Activated naive CD4-positive, alpha-beta T cell (primary cell): ENCODE measurements at places on chromosomes 12 and 14.
A peak's percentile ranks its signal among the peaks of the same experiment; 100 is the strongest.

- no peak for DNase-seq
Observed at GRCh38 chr14:99350751-99351150, 78.8 kb upstream of the BCL11B start.

DNA sequence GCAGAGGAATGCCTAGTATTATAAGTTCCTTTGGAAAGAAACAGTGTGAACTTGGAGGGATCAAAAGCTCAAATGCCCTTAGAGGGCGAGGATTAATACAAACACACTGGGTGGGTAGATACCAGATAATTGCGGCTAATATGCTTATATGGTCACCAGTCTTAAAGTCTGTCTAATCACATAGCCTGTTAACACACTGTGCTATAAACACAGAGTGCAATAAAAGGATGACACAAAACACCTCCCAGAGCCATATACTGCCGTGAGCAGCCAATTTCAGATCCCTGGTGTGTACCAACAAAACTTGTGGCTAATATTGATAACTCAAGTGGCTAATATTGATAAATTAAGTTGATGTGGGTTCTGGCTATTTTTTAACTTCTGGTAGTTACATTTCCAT lies 1.7 kb upstream of the IL26 start:
- no peak for DNase-seq

- DNase-seq = no peak
Observed at GRCh38 chr12:89247541-89247942, 104.8 kb downstream of the DUSP6 start.

DNA sequence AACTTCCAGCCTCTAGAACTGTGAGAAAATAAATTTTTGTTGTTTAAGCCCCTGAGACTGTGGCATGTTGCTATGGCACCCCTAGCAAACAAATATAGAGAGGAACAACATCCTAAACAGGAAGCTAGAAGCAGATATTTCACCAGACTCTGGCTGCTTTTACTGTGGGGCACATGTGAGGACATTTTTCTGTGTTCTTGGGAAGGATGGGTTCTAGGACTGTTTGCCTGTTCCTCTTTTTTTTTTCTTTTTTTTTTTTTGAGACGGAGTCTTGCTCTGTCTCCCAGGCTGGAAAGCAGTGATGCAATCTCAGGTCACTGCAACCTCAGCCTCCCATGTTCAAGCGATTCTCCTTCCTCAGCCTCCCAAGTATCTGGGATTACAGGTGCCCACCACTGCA lies 4.2 kb upstream of the HRK start:
- DNase-seq = no peak

DNA sequence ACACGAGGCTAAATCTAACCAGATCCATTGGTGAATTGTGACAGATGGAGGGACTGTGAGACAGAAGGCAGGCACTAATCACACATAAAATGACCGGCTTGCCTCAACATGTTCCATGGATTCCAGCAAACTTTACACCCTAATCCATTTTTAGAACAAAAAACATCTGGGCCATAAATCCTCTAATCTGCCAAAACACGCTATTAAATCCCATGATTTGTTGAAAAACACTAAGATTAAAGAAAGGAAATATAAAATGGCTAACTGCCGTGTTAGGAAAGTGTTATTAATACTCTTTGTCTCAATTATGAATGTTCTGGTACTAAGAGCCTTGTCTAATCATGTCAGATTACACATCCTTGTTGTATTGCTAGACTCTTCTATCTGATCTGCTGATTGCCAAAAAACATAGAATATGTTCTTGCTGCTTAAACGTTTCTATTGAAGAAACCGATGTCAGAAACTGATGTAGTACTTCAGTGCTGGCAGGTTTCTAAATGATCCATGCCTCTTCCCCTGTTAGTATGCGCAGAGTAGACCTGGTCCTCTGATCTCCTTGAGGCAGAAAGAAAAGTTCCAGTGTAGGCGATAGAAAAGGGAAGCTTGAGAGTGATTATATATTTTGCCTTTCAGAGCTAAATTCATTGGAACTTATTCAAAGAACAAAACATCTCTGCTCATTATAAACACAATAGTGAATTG lies 384.9 kb downstream of the SOX5 start:
- no peak for DNase-seq

DNA sequence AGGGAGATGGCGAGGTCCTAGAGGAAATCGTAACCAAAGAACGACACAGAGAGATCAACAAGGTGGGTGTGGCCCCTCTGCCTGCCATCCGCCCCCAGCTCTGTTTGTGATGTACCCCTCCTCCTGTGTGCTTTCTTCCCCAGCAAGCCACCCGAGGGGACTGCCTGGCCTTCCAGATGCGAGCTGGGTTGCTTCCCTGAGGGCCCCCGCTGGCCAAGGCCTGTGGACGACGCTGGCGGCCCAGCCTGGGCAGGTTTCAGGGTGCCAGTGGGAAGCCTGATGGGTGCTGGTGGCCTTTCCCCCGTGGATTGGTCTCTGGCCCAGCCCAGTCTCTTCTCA lies 2.0 kb downstream of the ARL6IP4 start:
- DNase-seq = no peak

GRCh38 chr12:49264466-49264872 lies 413 bp upstream of the TUBA1C start:
- DNase-seq = peak; percentile 36

- DNase-seq = no peak
Observed at GRCh38 chr12:100955139-100955538, 160.6 kb downstream of the ANO4 start.

DNA sequence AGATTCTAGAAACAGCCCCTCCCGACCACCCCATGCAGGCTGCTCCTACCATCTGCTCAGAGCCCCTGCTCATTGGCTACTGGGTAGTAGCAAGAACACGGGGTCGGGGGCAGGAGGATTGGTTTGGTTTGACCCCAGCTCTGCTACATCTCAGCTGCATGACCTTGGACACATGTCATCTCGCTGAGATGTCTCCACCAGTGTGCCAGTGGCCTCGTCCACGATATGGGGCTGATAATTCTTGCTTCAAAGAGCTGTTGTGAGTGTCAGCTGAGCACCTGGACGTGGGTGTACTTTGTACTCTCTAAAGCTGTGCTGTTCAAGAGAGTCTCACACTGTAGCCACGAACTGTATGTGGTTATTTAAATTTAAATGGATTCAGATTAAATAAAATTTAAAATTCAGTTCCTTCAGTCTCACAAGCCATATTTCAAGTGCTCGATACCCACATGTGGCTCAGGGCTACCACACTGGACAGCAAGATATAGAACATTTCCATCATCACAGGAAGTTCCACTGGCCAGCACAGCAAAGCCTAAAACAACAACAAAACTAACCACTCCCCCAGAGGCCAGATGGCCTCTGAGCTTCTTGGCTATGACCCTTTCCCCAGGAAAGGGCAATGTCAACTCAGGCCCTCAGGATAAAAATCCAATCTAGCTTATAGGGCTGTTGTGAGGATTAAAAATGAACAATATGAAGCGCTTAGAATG lies 18.6 kb downstream of the LTBP2 start:
- no peak for DNase-seq

DNA sequence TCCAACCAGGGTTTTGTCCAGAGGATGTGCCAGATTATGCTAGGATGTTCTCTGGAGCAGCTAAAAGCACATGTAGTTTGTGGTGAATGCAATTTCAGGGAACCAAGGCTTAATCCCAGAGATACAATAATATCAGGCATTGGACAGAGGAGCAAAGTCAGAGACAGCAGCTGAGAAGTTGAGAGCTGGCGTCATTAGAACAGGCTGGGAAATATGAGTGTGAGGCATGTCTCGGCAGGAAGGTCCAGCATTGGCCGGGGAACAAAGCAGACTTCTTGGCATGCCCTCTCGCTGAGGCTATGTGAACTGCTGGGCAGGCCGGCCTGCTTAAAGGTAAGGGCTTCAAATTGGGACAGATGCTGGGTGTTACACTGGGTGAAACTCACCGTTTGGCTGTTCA lies 125.4 kb downstream of the CAND1 start:
- no peak for DNase-seq

DNA sequence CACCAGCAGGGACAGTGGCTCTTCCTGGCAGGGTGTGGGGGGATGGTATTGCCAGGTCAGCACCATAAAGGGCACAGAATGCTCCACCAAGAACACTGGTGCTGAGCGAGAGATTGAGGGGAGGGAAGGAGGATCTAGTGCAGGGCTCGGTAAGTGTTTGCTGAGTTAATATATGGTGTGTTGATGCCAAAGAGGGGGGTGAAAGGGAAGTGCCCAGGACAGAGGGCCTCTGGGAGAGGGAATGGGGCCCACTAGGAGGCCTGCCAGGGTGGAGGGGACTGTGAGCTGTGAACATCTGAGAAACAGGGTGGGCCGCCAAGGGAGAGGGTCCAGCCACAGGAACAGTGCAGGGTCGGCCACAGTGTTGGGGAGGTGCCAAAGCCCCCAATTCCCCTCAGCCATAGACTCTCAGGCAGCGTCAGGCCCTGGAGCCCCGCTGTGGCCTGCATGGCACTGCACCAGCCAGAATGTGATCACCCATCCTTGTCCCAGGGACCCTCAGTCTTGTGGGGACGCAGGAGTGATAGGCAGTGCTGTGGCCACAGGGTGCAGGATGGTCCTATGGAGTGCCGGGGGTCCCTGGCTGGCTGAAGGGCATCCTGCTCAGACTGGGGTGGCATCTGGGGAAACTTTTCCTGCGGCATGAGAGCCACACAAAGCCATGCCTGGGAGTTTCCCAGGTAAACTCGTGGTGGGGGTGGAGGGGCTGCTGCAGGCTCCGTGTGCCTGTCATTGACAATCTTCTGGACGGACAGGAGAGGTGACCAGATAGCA lies 11.9 kb downstream of the RIN3 start:
- no peak for DNase-seq

DNA sequence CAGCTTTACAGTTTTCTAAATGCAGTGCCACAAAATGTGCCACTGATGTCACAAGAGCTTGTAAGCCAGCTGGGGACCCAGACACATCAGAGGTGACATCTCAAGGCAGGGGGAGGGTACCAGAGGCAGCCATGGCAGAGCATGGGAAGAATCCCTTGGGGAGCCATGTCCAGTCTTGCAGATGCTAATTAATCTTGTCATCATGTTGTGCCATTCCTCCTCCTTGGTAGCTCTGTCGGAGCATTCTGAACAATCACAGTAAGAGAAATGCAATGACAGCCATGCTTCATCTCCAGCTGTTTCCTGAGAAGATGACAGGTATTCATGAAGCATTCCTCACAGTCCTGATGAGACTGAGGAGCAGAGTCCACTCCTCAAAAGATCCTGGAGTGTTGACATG lies 287.9 kb downstream of the RPAP3 start:
- no peak for DNase-seq

- no peak for DNase-seq
Observed at GRCh38 chr14:71371711-71372396, 464.6 kb downstream of the PCNX1 start.

- DNase-seq = no peak
Observed at GRCh38 chr14:82641050-82641540, 1107.4 kb upstream of the SEL1L start.

DNA sequence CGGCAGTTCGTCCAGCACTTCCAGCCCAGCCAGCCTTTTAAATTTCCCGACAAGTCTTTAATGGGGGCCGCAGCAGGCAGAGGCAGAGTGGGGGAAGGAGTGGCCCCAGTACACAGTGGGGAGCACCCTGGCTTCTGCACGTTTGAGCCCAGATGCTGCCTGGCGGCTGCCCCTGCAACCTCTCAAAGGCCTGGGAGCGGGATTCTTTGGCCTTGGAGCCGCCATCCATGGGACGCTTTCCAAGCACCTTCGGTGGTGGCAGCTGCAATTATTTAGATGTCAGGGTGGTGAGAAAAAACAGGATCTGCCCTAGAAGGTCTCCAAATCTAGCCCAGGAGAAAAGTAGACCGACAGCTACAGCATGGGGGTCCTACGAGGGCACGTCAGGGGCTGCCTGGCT lies 46.0 kb downstream of the FAM222A start:
- no peak for DNase-seq

- no peak for DNase-seq
Observed at GRCh38 chr14:43855556-43855955, 651.5 kb downstream of the FSCB start.

GRCh38 chr12:97560350-97560749 lies 97.7 kb downstream of the RMST start:
- DNase-seq = no peak

DNA sequence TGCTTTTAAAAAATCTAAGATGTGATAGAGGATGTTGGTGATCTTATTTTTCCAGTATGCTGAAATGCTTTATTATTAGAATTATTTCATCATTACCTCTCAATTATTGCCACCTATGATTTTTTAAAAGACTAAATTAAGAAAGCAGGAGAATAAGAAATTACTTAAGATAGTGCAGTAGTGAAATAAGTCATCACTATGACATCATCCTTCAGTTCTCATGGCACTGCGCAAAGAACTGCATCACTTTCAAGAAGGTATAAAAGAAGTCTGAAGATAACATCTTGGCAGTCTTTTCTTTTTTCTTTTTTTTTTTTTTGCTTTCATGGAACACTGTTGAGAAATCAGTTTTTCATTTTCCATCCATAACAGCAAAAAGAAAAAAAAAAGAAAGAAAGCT lies 24.4 kb downstream of the NT5DC3 start:
- no peak for DNase-seq

GRCh38 chr14:55433880-55434804 lies 6.3 kb downstream of the TBPL2 start:
- DNase-seq = no peak

GRCh38 chr14:73263606-73264005 lies 26.3 kb downstream of the PAPLN start:
- no peak for DNase-seq

DNA sequence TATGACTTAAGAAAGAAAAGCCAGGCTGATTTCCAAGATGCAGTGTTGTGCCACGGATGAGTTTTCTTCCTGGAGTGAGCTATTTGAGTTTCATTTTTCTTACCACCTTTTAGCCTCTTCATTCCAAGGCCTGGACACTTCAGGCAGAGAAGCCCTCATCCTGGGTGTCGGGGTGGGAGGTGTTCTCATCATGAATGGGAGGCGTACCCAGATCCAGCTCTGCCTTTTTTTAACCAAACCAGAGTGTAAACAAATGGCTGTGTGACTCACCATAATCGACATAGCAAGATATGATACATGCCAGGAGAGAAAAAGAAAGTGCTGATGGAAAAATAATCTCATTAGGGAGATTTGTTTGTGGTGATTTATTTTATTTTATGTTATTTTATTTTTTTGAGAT lies 79.9 kb downstream of the ARF6 start:
- DNase-seq = peak; percentile 10

- DNase-seq = no peak
Observed at GRCh38 chr14:54881761-54882401, 20.7 kb downstream of the GCH1 start.

- no peak for DNase-seq
Observed at GRCh38 chr14:65482757-65483438, 70.4 kb downstream of the FUT8 start.

GRCh38 chr14:95225251-95225887 lies 68.0 kb upstream of the DICER1 start:
- no peak for DNase-seq

DNA sequence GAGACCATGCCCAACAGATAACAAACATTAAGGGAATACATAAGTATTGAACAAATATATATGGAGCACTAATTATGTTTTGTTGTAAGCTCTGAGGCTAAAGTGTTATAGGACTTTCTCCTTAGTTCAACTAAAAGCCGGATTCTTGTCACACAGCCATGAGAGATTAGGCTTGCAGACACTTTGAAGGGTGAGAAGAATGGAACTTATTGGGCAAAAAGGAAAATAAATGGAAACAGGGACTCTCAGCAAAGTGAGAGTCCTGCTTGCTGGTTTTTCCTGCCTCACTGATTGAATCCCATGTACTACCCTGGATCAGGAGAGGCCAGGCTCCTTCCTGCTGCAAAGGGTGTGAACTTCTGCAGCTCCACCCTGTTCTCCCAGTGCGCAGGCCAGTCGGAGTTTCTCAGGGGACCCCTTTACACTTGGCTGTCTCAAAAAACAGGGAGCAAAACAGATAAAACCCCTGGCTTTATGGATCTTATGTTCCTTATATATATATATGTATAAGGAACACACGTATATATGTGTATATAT lies 77.1 kb upstream of the FUT8 start:
- DNase-seq = no peak
